ENCODE measurements at places on chromosomes 6 and 20.

- no peak for DNase-seq
Observed at GRCh38 chr6:105331927-105332326, 71.0 kb downstream of the PREP start.

DNA sequence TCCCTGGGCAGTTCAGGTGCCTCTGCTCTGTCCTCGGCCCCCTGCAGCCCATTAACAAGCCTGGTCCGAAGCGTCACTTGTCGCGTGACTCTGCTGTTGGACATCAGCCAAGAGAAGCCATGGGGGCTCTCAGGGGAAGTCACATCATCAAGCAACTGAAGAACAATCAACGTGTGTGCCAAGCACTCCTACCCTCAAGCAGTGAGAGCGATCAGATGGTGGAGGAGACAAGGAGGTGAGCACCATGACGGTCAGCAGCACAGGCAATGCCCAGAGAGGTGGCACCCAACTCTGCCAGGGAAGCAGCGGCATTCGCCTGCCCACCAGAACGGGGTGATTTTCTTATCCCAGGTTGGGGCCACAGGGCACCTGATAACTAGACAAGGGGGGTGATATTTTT is 132.7 kb downstream of the AGPAT4 start:
- DNase-seq = no peak

GRCh38 chr20:22525069-22525820 is 59.1 kb downstream of the FOXA2 start:
- no peak for DNase-seq

- DNase-seq = no peak
Observed at GRCh38 chr6:76495909-76496308, 423.4 kb upstream of the IMPG1 start.

- no peak for DNase-seq
Observed at GRCh38 chr6:160134779-160135547, 13.3 kb downstream of the SLC22A1 start.

GRCh38 chr6:129104131-129104530 is 221.2 kb downstream of the LAMA2 start:
- no peak for DNase-seq

DNA sequence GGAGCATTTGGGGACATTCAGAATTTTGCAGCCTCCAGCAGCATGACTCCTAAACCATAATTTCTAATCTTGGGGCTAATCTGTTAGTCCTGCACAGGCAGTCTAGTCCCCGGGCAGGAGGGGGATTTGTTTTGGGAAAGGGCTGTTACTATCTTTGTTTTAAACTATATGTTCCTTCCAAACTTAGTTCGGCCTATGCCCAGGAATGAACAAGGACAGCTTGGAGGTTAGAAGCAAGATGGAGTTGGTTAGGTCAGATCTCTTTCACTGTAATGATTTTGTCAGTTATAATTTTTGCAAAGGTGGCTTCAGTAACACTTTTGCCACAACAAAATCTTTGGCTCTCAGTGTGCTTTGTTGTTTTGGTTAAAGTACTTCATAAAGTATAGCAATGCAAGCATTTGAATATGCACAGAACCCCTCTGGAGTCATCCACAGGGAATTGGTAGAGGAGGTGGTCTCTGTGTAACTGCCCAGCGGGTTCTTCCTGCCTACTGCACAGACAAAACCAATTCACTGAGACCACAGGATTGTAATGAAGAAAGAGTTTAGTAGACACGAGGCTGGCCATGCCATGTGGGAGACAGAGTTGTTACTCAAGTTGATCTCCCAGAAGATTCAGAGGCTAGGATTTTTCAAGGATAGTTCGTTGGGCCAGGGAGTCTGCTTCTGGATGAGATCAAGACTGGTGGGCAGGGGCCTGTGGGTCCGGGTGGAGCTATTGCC is 224.1 kb upstream of the MYLIP start:
- DNase-seq = no peak

DNA sequence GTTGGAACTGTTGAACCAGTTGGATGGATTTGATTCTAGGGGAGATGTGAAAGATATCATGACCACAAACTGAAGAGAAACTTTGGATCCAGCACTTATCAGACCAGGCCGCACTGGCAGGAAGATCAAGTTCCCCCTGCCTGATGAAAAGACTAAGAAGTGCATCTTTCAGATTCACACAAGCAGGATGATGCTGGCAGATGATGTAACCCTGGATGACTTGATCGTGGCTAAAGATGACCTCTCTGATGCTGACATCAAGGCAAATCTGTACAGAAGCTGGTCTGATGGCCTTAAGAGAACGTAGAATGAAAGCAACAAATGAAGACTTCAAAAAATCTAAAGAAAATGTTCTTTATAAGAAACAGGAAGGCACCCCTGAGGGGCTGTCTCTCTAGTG is 72.8 kb upstream of the CDYL start:
- no peak for DNase-seq

- no peak for DNase-seq
Observed at GRCh38 chr6:107539849-107540464, 50.0 kb downstream of the SOBP start.

GRCh38 chr6:119655124-119655523 is 305.6 kb upstream of the MAN1A1 start:
- no peak for DNase-seq

- no peak for DNase-seq
Observed at GRCh38 chr6:52157301-52157941, 28.8 kb upstream of the IL17A start.

- DNase-seq = no peak
Observed at GRCh38 chr20:44582311-44583025, at the start of gene PKIG. PKIG (plus strand) TSS chr20:44582579; CDS start chr20:44614557, 31,978 bp downstream.

DNA sequence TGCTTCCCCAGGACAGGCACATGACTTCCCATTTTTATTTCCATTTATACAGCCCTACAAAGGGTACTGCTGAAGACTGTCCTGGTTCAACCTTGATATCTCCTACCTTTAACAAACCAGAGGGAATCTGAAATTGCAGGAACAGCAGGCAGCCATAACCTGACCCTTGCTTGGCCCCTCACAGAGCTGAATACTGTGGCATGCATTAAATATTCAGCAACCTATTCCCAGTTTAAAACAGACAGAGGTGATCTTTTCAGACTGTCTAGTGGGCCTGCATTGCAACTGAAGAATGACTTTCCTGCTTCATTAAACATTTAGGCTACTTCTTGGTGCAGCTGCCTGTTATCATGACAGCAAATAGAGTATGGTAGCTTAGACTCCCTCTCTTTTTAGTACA is 76.8 kb upstream of the POPDC3 start:
- DNase-seq = no peak

DNA sequence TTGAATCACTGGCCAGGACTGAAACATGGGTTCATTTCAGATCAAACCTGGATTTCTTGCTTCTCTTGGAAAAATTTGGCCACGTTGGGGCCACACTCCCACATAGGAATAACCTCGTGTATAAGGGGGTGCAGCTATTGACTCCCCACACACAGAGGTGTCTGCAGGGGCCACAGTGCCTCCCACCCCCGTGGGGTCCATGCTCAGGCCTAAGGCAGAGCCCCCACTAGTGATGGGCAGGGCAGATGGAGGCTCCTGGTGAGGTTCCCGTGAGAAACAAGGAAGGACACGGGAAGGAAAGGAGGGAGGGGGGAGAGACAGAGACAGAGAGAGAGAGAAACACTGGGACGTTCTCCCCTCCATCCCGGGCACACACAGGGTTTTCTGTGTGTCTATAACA is 230.5 kb downstream of the ERMARD start:
- DNase-seq = no peak

DNA sequence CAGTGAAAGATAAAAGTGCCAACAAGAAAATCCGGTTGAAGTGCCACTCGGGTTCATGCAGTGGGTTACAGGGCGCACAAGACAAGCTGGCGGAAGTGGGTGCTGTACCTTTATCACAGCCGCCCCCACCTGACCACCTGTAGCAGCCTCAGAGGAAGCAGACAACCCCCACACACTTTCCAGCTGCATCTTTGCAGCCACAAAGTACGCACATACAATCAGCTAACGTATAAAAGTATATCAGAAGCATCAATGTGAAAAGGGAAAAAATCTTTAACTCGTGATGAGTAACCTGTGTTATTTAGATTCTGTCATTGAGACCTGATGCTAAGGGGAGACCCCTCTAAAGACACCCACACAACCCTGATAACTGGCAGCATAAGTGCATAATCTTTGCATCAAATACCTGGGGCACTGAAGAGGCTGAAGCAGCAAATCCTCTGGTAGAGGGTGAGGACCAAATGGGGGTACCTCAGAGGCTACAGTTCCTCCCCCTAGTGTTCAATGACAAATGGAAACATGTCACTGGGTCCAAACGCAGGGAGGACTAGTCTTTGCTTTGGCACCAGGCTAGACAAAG is 22.1 kb downstream of the BACH2 start:
- DNase-seq = peak; percentile 86

GRCh38 chr6:55388211-55388610 is 60.9 kb downstream of the GFRAL start:
- DNase-seq = no peak

DNA sequence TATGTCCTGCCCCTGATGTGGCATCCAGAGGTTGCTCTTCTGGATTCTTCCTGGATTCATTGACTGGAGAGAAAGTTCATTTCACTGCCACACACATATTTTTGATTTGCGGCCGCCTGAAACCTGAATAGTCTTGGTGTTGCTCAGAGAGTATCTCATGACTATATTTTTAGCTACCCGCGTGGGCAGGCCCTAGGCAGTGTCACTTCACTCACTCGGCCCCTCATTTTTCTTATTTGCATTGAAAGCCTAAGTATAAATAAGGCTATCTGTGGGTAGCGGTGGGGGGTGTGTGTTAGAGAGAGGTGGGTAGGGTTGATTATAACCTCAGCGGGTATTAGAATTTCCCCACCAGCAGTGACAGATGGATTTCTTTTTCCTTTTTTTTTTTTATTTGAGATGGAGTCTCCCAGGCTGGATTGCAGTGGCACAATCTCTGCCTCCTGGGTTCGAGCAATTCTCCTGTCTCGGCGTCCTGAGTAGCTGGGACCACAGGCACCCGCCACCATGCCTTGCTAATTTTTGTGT is 113.5 kb downstream of the JARID2 start:
- no peak for DNase-seq

GRCh38 chr6:101146389-101146788 is 247.1 kb upstream of the GRIK2 start:
- no peak for DNase-seq

GRCh38 chr20:4342609-4343008 is 327.3 kb upstream of the RNF24 start:
- DNase-seq = no peak

DNA sequence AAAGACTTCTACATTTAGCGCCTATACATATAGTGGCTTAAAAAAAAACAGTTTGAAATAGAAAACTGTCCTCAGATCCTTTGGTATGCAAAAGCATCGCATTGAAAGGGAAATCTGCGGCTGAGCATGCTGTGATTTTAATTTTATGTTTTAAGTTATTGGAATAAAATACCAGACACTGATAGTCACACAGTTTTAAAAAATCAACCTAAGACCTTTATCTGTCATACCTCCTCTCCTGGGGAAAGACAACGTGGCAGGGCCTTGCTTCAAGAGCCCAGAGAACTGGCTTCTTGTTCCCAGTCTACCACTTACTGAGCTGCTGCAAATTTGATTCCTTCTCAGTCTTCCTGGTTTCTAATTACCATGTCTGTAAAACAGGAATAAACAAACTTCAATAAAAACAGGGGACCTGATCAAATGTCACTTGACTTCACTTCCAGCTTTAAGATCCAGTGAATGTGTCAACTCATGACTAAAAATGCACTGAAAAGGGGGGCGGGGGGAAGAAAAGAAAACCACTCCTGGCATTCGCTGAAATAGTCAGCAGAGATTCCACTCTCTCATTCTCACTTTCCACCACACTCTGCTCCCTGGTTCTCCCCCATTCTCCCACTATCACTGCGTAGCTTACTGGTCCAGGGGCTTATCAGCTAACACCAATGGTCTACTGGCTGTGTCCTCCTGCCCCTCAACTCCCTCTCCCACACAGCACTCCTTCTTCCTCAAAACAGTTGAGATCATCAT is 494.7 kb upstream of the MARCKS start:
- DNase-seq = no peak

- peak; percentile 31 for DNase-seq
Observed at GRCh38 chr6:35449287-35449881, 2.8 kb upstream of the FANCE start.

- DNase-seq = no peak
Observed at GRCh38 chr6:1945235-1945832, 300.1 kb downstream of the GMDS start.

DNA sequence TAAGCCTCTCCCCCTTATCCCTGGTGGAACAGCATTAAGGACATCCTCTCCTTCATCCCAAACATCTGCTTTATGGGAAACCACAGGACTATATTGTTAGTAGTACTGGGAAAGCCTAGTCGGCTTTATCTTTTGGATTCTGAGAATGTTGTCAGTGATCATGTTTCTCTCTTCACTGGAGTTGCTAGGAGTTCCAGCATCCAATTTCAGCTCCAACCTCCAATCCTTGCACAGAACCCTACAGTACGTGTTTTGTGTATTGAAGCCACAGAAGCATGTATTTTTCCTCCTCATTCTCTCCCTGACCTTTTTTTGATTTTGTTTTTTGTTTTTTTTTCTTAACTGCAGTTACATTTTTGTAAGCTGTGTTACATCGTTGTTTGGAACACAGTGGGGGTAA is 84.0 kb downstream of the PHACTR3 start:
- DNase-seq = no peak

GRCh38 chr6:105087571-105088211 is 92.1 kb downstream of the POPDC3 start:
- DNase-seq = peak; percentile 2

- DNase-seq = no peak
Observed at GRCh38 chr6:127160484-127160883, 42.0 kb downstream of the RSPO3 start.

- DNase-seq = no peak
Observed at GRCh38 chr6:162474722-162475121, 252.8 kb downstream of the PRKN start.

DNA sequence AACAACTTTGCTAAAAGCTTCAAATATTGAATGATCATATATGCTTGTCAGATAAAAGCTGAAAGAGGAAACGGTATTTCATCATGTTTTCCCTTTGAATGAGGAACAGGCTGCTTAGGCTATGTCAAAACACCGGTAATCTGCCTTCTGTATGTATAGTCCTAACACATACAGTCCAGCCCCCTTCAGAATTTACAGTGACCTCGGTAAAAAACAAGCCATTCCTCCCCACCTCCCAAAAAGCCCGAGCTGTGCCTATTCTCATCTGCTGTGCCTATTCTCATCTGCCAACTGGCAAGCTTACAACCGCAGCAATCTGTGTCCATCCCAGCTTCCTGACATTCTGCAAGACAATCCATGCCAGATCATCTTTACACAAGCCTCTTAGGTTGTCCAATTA is 26.8 kb upstream of the UBE2J1 start:
- no peak for DNase-seq

- no peak for DNase-seq
Observed at GRCh38 chr6:30820193-30820592, 64.1 kb upstream of the DDR1 start.

GRCh38 chr6:89359561-89359960 is 7.0 kb upstream of the UBE2J1 start:
- DNase-seq = no peak
